Inflammatory macrophage treated with lipopolysaccharide for 4 hours (primary cell): ENCODE measurements at places on chromosomes 13 and 19.

DNA sequence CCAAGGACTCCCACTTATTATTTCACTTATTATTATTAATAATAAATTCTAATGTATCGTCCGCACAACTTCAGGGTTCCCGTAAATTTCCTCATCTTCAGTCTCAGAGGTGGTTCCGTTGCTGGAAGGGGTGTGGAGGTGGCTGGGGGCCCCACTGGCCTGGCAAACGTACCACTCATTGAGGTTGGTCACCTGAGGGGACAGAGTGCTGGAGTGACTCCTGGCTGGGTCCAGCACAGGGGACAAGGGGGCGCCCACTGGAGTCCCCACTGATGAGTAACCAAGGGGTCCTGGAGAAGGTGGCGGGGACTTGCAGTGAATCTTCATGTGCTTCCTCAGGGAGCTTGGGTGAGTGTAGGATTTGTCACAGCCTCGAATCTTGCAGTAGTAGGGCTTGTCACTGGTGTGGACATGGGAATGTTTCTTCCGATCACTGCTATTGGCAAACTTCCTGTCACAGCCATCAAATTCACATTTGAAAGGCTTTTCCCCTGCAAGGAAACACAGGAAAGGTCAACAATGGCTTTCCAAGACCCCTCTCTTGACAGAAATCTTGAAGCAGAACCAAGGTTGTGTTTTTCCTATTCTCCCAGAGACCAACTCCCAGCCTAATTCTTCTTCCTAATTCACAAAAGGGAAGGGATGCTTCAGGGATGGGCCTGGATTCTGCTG lies 6.1 kb downstream of the ZIC5 start:
- DNase-seq = no peak

DNA sequence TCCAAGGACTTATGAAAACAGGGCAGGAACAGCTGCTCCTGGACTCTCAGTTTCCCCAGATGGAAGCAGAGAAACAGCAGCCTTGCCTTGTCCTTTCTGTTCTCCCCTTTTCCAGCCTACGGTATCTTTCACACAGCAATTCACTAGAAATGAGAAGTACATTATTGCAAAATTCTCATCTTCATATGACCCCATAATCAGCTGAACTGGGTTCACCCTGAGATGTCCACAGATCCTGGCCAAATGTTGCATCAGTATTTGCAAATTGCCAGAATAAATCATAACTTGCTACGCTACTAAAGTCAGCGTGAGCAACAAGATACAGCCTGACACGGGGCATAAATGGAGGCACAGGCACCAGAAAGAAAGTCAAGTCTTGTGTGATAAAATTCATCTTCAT lies 16.1 kb downstream of the VSTM1 start:
- DNase-seq = peak; percentile 98

GRCh38 chr13:43428545-43429296 lies 358.1 kb downstream of the ENOX1 start:
- no peak for DNase-seq

- no peak for DNase-seq
These were observed 142.4 kb downstream of the URI1 start for GRCh38 chr19:30084390-30084819.

DNA sequence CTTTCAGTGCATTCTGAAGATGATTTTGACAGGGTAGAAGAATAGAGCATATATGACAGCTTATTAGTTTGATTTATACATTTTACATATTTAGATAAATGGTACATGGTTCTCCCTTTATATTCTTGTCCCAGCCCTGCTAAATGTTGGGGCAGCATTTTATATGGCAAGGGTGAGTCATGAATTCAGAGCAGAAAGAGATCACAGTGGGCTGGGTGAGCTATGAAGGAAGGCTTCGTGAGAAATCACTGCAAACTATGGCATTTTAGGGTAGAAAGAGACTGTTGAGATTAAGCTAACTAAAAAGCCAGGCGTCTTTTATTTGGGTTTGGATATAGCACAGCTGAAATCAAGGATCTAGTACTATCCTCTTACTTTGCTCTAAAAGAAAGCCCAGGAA lies 23.9 kb upstream of the METTL21C start:
- DNase-seq = no peak

GRCh38 chr13:106714271-106714982 lies 146.5 kb upstream of the ARGLU1 start:
- no peak for DNase-seq

GRCh38 chr13:73943137-73943964 lies 190.9 kb downstream of the KLF12 start:
- no peak for DNase-seq

GRCh38 chr13:50236898-50237318 lies 221.7 kb downstream of the KCNRG start:
- peak; percentile 65 for DNase-seq

- DNase-seq = peak; percentile 66
These were observed 36.0 kb downstream of the MBNL2 start for GRCh38 chr13:97257800-97258799.

DNA sequence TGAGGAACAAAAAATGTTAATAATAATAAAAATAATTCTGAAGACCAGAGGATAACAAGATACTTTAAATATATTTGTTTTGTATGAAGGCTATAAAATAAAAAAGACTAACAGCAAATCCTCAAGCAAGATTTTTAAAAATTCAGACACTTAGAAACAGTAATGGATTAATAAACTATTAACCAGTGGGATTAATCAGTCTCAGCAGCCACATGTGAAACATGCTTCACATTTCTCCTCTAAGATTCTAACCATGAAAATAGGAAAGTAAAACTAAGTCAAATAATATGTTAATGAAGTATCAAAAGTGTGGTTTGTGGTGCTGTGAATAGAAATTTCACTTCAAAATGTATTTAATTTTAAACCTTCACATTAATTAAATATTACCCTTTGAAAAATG lies 57.4 kb downstream of the KCNRG start:
- no peak for DNase-seq

- DNase-seq = peak; percentile 62
These were observed 102.1 kb downstream of the INSR start for GRCh38 chr19:7191946-7192691.

DNA sequence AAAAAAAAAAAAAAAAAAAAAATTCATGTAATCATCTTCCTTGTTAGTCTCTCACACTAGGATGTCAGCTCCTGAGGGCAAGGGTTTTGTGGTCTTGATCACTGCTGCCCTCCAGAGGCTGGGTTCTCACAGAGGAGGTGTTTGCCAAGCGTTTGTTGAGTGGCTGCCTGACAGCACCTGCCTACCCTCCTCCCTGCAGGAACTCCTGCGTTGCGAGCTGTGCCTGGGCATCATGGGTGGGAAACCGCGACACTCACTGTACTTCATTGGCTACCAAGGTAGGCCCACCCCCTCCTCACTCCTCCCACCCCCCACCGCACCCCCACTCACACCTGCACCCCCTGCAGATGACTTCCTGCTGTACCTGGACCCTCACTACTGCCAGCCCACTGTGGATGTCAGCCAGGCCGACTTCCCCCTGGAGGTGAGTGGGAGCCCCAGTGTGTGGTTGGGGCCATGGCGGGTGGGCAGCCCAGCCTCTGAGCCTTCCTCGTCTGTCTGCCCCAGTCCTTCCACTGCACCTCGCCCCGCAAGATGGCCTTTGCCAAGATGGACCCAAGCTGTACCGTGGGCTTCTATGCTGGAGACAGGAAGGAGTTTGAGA lies 8.1 kb downstream of the ATG4D start:
- DNase-seq = peak; percentile 41
